NCI-H2081 (cell line): ENCODE measurements at places on chromosomes 2 and 18.

DNA sequence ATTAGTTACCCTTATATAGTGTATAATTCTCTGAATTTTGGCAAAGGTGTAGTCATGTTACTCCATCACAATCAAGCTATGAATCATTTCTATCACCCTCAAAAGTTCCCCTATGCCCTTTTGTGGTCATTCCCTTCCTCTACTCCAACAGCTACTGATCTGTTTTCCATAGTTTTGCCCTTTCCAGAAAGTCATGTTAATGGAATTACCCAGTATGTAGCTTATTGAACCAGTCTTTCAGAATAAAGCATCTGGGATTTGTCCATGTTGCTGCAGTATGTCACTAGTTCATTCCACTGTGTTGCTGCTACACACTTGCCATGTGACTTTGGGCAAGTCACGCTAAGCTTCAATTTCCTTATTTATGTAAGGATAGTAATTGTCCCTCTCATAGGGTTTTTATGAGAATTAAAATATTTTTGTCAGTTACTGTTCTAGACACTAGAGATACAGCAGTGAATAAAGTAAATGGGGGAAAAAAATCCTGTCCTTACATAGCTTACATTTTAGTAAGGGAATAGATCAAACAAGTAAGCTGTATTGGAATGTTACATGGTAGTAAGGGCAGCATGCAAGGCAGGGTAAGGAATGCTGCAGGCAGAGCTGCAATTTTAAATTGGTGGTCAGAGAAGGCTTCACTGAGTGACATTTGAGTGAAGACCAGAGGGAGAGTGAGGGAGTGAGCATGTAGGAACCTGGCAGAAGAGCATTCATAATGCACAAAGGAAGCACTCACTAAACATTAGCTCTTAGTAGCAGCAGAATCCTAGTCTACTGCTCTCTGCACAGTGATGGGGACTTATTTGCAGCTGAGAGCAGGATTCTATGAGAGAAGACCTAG is 80.3 kb upstream of the TSPYL6 start:
- DNase-seq, result no peak

DNA sequence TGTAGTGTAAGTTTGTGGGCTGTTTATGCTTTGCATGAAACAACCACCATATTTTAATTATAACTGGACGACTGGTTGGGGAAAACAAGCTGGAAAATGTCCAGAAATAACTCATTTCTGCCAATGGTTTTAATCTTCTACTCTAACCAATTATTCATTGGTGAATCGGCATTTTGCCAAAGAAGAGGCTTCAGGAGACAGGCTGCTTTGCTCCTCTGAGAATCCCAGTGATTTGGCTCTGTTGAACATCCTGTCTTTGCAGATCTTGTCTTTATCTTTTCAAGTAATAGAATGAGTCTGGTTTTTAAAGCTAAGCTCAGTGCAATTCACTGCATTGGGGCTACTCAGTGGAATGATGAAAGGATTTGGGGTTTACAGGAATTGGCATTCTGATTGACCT is 109.6 kb downstream of the APOB start:
- no peak for DNase-seq

- no peak for DNase-seq
Measured at GRCh38 chr2:207764096-207764630, 5.5 kb downstream of the FZD5 start.

GRCh38 chr2:54074606-54075341 is 40.6 kb upstream of the ACYP2 start:
- DNase-seq, result no peak

GRCh38 chr2:46489423-46490174 is 10.2 kb downstream of the TMEM247 start:
- no peak for DNase-seq

DNA sequence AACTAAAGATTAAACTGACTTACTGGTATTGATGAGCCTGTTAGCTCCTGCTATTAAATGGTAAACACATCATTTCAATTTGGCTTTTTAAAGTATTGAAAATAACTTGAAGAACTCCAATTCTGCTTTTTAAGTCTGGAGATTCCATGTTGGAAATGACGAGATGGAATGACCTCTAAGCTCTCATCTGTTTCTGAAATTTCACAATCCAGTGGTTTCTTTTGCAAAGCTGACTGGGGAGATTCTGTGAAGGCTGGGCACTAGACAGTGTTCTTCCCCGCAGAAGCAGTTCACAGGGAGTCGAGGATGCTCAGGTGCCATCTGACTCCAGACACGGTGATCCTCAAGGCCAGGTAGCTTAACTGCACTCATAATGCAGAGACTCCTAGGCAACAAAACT is 44.7 kb downstream of the DHRS9 start:
- no peak for DNase-seq

GRCh38 chr2:186882511-186883071 is 33.6 kb upstream of the ZSWIM2 start:
- no peak for DNase-seq

DNA sequence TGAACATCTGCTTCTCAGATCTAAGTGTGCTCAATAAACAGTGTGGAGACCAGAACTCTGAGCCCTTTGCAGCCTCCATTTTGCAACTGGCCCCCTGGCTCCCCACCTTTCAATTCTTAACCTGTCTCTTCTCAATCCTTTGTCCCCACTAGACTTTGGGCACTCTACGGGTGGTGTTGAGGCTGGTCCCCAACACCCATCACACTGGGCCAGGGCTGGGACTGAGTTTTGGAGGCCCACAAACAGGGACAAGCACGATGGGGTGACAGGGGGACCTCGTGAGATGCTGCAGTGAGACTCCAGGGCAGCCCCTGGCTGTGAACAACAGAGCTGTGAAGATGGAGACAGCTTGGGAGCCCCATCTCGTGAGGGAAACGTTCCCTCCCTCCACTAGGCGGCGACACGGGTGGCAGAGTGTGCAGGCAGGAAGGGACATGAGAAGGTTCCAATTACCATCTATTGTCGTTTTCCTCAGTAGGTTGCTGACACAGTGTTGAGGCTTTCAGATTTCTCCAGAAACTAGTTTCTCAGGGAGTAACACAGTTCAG is 1.2 kb downstream of the ANKMY1 start:
- DNase-seq, result no peak
